Activated T-cell treated with anti-CD3 and anti-CD28 coated beads, Interleukin-2, amount 50 U/mL, for 24 hours (primary cell): ENCODE measurements at places on chromosomes 2 and 18.

- DNase-seq = peak; percentile 56
- peaks cover 6% of the 10 kb centered on the region for H3K27me3 ChIP-seq
- H3K27ac ChIP-seq = peak overlapping the region; percentile 84
- peaks cover 68% of the 10 kb centered on the region for H3K4me1 ChIP-seq
Measured at GRCh38 chr18:45686891-45687611, 36.9 kb upstream of the SLC14A1 start.

DNA sequence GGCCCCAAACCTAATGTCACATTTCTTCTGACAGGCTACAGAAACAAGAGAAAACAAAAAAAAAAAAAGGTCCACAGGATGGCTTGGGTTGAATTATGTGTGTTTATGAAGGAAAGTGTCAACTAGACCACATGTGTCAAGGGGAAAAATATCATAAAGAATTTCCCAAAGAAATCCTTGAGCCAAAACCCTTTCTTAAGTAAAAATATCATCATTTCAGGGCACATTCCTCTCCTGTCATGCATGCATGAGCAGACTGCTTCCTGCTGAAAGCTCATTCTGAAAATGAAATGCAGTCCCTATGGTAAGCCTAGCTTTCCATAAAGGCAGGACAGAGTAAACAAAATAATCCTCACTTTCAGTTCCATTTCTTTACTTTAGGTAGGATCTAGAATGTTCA is 85.7 kb upstream of the RBBP8 start:
- H3K4me3 ChIP-seq = no peak overlapping the region
- no peak overlapping the region for H3K27ac ChIP-seq
- H3K27me3 ChIP-seq = peaks cover 11% of the 10 kb centered on the region

GRCh38 chr2:239168575-239168974 is 232.2 kb downstream of the HDAC4 start:
- H3K4me3 ChIP-seq = no peak overlapping the region
- H3K4me1 ChIP-seq = peaks cover 21% of the 10 kb centered on the region
- peaks cover 72% of the 10 kb centered on the region for H3K36me3 ChIP-seq
- no peak for DNase-seq
- no peak overlapping the region for H3K27ac ChIP-seq
- H3K27me3 ChIP-seq = no peaks in the 10 kb centered on the region

GRCh38 chr2:25545899-25546298 is 127.5 kb downstream of the DTNB start:
- peaks cover 11% of the 10 kb centered on the region for H3K4me1 ChIP-seq
- DNase-seq = no peak
- H3K27ac ChIP-seq = peak overlapping the region; percentile 12

DNA sequence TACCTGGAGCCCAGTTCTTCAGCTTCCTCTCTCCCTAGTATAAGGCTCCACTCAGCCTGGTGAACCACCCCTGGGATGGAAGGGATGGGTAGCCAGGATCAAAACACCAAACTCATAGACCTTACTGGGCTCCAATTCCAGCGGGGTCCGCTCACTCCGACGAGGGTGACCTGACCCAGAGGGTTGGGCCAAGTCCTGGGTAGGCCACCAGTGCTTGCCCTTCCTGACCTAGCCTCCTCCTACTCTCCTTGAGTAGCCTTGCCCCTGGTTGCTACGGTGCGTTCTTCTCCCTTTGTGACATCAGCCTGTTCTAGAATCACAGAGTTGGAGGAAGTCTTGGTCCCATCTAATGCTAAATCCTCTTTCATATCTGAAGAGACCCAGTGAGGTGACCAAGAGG is 537 bp upstream of the STAT4 start:
- no peaks in the 10 kb centered on the region for H3K27me3 ChIP-seq
- H3K27ac ChIP-seq = peak overlapping the region; percentile 97
- peak overlapping the region; percentile 95 for H3K4me3 ChIP-seq
- peaks cover 35% of the 10 kb centered on the region for H3K36me3 ChIP-seq

GRCh38 chr2:104897515-104898184 is 43.7 kb downstream of the POU3F3 start:
- H3K27ac ChIP-seq = no peak overlapping the region
- no peak overlapping the region for H3K4me3 ChIP-seq
- H3K27me3 ChIP-seq = peaks cover 29% of the 10 kb centered on the region
- no peaks in the 10 kb centered on the region for H3K4me1 ChIP-seq

- no peaks in the 10 kb centered on the region for H3K36me3 ChIP-seq
- DNase-seq = no peak
- H3K27ac ChIP-seq = no peak overlapping the region
- H3K4me3 ChIP-seq = no peak overlapping the region
Measured at GRCh38 chr18:6590326-6590725, 139.2 kb upstream of the ARHGAP28 start.

GRCh38 chr18:68054669-68055068 is 538.1 kb upstream of the DSEL start:
- H3K4me1 ChIP-seq = no peaks in the 10 kb centered on the region
- H3K27ac ChIP-seq = no peak overlapping the region
- no peaks in the 10 kb centered on the region for H3K27me3 ChIP-seq
- H3K4me3 ChIP-seq = no peak overlapping the region
- DNase-seq = no peak
- H3K36me3 ChIP-seq = no peaks in the 10 kb centered on the region

GRCh38 chr2:103159018-103159417 is 397.2 kb downstream of the TMEM182 start:
- H3K27ac ChIP-seq = no peak overlapping the region
- H3K4me1 ChIP-seq = no peaks in the 10 kb centered on the region
- H3K4me3 ChIP-seq = no peak overlapping the region
- no peaks in the 10 kb centered on the region for H3K27me3 ChIP-seq
- no peak for DNase-seq

DNA sequence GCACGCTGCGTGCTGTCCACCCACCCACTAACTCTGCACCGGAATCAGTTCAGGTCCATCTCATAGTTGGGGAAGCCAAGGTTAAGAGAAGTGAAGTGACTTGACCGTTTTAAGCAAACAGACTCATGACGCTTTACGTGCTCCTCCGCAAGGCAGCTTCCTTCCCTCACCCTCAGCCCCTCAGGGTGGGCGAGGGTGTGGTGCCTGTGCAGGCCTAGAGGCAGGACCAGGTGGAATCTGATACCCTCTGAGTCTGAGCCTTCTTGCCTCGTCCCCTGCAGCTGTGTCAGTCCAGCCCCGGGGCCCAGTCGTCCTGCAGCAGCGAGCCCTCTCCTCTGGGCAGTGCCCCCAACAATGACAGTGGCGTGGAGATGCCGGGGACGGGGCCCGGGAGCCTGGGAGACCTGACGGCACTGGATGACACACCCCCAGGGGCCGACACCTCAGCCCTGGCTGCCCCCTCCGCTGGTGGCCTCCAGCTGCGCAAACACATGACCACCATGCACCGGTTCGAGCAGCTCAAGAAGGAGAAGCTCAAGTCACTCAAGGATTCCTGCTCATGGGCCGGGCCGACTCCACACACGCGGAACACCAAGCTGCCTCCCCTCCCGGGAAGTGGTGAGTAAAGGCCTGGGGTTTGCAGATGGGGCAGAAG is 250.5 kb downstream of the GLI2 start:
- DNase-seq = no peak
- H3K4me1 ChIP-seq = no peaks in the 10 kb centered on the region
- H3K4me3 ChIP-seq = no peak overlapping the region
- H3K27ac ChIP-seq = no peak overlapping the region
- H3K27me3 ChIP-seq = no peaks in the 10 kb centered on the region

- H3K4me1 ChIP-seq = no peaks in the 10 kb centered on the region
- no peak overlapping the region for H3K4me3 ChIP-seq
- no peak overlapping the region for H3K27ac ChIP-seq
- H3K36me3 ChIP-seq = no peaks in the 10 kb centered on the region
- peaks cover 2% of the 10 kb centered on the region for H3K27me3 ChIP-seq
Measured at GRCh38 chr18:25736516-25736915, 353.9 kb downstream of the SS18 start.

DNA sequence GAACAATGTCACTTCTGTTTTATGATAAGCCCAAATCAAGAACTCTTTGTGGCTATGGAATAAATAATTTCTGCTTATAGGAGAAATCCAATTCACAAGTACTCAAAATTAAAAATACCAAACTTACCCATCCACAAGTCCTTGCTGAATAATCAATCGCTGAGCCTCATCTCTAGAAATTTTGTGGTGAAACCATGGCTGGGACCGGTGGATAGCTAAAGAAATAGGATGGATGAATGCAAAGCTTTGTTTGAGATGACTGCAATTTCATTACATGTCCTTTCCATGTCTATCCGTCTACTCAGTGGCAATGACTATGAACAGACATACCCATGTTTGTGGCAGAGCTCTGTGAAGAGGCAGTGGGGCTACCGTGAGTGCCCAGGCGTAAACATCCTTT is 124.4 kb downstream of the GRB14 start:
- DNase-seq = no peak
- no peak overlapping the region for H3K4me3 ChIP-seq
- H3K27me3 ChIP-seq = no peaks in the 10 kb centered on the region
- H3K27ac ChIP-seq = no peak overlapping the region
- no peaks in the 10 kb centered on the region for H3K4me1 ChIP-seq
- no peaks in the 10 kb centered on the region for H3K36me3 ChIP-seq

DNA sequence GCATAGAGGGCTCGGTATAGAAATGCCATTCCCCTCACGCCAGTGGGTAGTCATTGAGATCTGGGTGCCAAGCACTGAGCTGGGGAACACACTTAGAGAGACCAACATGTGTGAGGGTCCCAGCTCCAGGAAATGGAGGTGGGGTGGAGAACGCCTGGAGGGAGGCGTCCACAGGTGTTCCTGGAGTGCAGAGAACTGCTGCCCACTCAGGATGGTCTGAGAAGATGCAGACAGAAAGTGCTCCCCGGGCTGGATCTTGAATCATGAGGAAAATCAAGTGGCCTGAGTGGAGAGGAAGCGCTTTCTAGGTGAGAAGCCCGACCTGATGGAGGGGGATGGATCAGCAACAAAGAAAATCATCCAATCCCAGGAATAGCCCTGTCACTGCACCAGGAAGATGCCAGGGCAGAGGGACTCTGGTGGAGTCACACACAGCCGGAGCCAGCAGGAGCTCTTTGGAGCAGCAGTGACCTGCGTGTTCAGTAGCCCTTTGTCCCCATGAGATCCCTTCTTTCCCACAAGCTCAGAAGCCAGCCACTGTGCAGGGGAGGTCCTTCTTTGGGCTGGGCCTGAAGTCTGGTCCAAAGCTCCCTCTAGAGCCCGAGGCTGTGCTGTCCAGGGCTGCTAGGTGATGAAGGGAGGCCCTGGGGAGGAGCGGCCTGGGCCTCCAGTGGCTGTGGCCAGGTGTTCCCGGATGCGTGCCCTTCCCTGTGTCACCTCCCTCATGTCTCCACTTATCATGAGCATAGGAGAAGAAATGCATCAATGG is 112.3 kb downstream of the RNF144A start:
- peaks cover 93% of the 10 kb centered on the region for H3K36me3 ChIP-seq
- no peak overlapping the region for H3K4me3 ChIP-seq
- no peaks in the 10 kb centered on the region for H3K27me3 ChIP-seq

- H3K4me1 ChIP-seq = peaks cover 29% of the 10 kb centered on the region
- peak overlapping the region; percentile 44 for H3K27ac ChIP-seq
- no peaks in the 10 kb centered on the region for H3K27me3 ChIP-seq
- H3K4me3 ChIP-seq = no peak overlapping the region
- no peak for DNase-seq
- H3K36me3 ChIP-seq = peaks cover 25% of the 10 kb centered on the region
Measured at GRCh38 chr18:23340661-23341060, 112.4 kb upstream of the RIOK3 start.

- peaks cover 72% of the 10 kb centered on the region for H3K36me3 ChIP-seq
- DNase-seq = no peak
- no peak overlapping the region for H3K27ac ChIP-seq
- peaks cover 33% of the 10 kb centered on the region for H3K4me1 ChIP-seq
- no peaks in the 10 kb centered on the region for H3K27me3 ChIP-seq
Measured at GRCh38 chr2:199922856-199923255, 11.8 kb downstream of the C2orf69 start.

- H3K4me1 ChIP-seq = no peaks in the 10 kb centered on the region
- peaks cover 100% of the 10 kb centered on the region for H3K36me3 ChIP-seq
- DNase-seq = no peak
- H3K27ac ChIP-seq = no peak overlapping the region
- no peaks in the 10 kb centered on the region for H3K27me3 ChIP-seq
Measured at GRCh38 chr2:121351521-121352318, 66.7 kb upstream of the TFCP2L1 start.

- no peaks in the 10 kb centered on the region for H3K36me3 ChIP-seq
- H3K4me1 ChIP-seq = no peaks in the 10 kb centered on the region
- DNase-seq = no peak
- H3K4me3 ChIP-seq = no peak overlapping the region
- H3K27ac ChIP-seq = no peak overlapping the region
Measured at GRCh38 chr2:60337142-60337497, 216.3 kb downstream of the BCL11A start.

- no peak for DNase-seq
- peaks cover 14% of the 10 kb centered on the region for H3K4me1 ChIP-seq
- H3K36me3 ChIP-seq = no peaks in the 10 kb centered on the region
Measured at GRCh38 chr2:23402205-23402740, 17.3 kb downstream of the KLHL29 start.

- peaks cover 58% of the 10 kb centered on the region for H3K36me3 ChIP-seq
- H3K27me3 ChIP-seq = no peaks in the 10 kb centered on the region
- peaks cover 53% of the 10 kb centered on the region for H3K4me1 ChIP-seq
- DNase-seq = no peak
Measured at GRCh38 chr2:157839822-157840221, 36.3 kb downstream of the ACVR1 start.

DNA sequence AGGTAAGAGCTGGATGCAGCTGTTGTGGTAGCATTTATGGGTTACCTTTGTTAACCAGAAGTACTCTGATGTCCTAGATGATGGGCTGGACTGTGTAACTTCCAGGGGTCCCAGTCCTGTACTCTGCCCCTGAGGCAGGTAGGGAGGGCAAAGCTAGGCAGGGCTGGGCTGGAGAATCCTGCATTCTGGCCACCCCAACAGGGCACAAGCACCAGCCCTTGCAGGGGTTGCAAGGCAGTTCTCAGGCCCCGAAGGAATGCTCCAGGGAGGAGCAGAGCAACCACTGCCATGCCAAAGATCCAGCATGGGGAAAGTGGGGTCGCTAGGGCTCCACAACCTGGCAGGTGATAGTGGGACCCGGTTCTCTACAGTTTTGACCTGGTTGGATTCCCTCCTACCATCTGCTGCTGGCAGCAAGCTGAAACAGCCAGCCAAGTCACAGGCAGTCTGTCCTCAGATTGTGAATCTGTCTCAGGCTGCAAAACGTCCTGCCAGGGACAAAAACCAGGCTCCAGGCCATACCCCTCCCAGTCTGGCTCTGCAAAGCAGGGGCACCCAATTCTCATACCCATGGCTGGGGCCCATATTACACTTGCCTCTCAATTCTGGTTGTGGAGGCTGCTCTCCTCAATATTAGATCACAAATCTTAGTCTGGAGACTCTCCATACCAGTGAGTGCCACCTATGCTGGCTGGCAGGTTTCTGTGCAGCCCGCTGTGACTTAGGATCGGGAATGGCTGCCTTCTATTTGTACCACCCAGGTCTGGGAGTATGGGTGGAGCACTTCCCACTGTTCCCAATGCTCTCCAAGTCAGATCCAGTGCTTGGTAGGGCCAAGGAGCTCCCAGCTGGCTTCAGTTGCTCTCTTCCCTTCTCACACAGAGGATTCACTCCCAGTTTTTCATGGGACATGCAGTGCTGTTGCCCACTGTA is 61.1 kb downstream of the SMCHD1 start:
- no peaks in the 10 kb centered on the region for H3K27me3 ChIP-seq
- no peak for DNase-seq
- peak overlapping the region; percentile 68 for H3K27ac ChIP-seq
- H3K4me1 ChIP-seq = peaks cover 60% of the 10 kb centered on the region
- peaks cover 96% of the 10 kb centered on the region for H3K36me3 ChIP-seq

GRCh38 chr2:25324905-25325592 is 16.7 kb downstream of the DNMT3A start:
- H3K4me3 ChIP-seq = no peak overlapping the region
- H3K36me3 ChIP-seq = peaks cover 49% of the 10 kb centered on the region
- DNase-seq = no peak
